BJ (cell line): ENCODE measurements at places on chromosomes 11 and 22.

GRCh38 chr11:69920345-69921127 lies 101.3 kb upstream of the FGF3 start:
- DNase-seq = no peak

DNA sequence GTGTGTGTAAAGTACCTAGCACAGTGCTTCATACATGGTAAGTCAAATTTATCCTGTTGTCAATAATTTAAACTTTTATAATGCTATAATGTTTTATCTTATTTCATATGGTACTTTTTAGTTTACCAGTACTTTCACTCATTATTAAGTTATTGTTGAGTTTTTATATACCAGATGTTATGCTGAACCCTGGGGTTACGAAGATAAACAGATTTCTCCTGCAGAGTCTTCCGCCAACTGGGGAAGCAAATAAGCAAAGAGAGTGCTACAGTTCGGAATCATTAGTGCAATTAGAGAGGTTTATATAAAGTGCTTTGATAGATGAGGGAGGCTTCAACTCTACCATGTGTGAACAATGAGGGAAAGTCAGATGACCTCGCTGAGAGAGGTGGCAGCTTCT lies 362.3 kb downstream of the DYNC2H1 start:
- no peak for DNase-seq

DNA sequence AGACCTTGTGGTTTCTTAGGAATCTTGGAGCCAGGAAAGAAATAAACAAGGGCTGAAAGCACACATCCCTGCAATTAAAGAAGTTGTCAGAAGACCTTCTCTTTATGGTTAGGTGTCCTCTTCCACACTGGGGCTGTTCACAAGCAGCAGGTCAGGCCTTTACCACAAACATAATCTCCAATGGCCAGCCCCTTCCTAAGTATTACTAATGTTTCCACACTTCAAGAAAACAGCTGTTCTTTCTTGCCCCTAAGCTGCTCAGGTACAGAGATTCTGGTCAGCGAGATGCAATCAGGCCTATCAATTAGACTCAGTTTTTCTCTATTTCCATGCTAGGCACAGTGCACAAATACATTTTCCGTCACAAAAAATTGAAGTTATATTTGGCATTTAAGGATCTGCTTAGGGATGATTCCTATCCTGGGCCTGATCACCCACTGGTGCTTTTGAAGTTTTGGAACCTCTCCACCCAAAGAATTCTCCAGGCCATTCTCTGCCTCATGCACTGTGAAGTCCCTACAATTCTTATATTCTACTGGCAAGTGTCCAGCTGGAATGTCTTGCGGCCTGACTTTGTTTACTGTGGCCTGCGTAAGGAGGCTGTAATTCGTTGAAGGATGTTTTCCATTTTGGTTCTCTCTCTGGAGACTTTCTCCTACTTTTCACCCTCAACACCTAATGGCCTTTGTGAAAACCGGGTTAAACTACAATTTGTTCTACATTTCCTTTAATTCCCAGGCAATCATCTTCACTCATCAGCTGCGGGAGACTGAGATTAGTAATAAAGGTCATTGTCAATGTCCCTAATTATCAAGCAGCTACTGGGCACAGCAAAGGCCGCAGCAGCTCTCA lies 5.1 kb downstream of the PRAME start:
- DNase-seq = no peak

DNA sequence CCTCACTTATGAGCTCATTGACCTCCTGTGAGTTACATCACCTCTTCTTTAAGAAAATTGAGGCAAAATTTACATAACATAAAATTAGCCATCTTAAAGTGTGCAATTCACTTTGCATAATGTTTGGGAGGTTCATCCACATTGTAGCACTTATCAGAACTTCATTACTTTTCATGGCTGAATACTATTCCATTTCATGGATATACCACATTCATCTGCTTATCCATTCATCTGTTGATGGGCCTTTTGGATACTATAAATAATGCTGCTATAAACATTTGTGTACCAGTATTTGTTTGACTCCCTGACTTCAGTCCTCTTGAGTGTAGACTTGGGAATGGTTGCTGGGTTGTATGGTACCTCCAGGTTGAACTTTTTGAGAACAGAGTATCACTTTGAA lies 103.4 kb downstream of the TP53I11 start:
- DNase-seq = no peak

DNA sequence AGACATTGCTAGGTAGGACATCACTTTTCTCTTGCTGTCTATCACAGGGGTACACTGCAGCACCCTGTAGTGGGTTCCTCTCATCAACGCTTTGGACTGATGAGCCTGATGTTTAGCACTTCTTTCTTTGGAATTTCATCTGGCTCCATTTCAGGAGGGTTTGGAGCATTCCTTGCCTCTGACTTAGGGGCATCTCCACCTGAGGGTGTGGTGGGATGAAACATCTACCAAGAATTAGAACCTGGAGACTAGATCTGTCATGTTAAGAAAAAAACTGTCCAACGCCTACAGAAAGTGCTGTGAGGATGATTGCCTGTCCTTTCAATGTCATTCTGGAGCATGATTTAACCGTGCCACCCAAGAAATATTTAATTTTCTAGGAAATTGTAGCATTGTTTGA lies 648.4 kb downstream of the ETS1 start:
- DNase-seq = no peak

DNA sequence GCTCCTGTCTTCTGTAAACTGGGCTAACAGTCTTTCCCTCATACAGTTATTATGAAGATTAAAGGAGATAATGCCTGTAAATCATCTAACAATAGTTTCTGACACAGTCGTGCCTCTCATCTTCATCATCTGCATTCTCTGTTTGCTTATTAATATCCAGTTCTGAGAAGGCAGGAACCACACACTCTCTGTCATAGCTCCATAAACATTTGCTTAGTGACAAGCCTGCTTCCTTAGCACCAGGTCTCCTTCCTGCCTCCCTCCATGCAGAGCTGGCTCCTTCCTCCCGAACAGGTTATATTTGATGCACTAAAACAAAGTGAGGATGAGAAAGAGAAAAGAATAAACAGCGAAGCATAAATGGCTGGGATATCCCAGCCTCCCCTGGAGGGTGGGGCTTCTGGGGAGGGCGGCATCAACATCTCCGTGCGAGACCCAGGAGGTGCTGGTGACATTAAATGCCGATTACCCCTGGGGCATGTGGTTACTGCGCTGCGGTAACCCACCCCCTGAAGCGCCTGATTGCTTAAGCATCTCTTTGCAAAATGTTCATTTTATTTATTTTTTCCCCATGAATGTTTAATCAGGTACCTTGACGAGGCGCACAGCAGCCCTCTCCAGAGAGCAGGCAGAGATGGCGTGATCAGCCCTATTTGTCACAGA lies 404.9 kb downstream of the NXPE2 start:
- no peak for DNase-seq

DNA sequence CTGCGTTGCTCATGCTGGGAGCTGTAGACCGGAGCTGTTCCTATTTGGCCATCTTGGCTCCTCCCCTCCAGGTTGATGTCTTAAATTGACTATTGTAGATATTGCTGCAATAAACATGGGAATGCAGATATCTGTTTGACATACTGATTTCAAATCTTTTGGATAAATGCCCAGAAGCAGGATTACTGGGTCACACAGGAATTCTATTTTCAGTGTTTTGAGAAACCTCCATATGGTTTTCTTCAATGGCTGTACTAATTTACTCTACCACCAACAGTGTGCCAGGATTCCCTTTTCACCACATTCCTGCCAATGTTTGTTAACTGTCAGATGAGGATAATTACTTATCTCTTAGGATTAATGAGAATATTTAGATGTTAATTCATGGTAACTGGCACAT lies 467.0 kb downstream of the LUZP2 start:
- no peak for DNase-seq

DNA sequence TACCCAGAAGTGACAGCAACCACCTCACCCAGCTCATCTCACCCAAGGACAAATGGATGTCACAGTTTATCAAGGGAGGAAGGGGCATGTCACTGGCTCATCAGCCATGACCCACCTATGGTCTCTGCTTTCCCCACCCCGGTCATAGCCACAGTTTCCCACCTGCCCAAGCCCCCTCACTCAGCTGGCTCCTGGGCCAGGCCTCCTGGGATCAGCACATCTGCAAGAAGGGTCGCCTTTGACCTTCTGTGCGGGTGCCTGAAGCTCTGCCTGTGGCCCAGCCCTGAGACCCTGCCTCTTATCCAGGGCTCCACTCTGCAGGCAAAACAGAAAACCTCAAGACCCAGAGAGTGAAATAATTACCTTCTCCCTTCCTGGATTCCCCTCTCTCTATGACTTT lies 236.4 kb downstream of the BUD13 start:
- DNase-seq = no peak

DNA sequence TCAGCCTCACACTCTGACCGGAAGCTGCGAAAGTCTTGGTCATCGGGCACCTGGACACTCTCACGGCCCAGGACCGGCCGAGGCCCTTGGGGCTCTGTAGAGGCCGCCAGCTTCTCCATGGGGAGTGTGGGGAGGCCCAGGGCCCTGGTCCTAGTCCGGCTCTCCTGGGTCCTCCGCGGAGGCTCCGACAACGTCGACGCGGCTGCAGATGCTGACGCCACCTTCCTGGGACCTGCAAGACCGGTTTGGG lies 12.9 kb downstream of the STARD10 start:
- DNase-seq = no peak

DNA sequence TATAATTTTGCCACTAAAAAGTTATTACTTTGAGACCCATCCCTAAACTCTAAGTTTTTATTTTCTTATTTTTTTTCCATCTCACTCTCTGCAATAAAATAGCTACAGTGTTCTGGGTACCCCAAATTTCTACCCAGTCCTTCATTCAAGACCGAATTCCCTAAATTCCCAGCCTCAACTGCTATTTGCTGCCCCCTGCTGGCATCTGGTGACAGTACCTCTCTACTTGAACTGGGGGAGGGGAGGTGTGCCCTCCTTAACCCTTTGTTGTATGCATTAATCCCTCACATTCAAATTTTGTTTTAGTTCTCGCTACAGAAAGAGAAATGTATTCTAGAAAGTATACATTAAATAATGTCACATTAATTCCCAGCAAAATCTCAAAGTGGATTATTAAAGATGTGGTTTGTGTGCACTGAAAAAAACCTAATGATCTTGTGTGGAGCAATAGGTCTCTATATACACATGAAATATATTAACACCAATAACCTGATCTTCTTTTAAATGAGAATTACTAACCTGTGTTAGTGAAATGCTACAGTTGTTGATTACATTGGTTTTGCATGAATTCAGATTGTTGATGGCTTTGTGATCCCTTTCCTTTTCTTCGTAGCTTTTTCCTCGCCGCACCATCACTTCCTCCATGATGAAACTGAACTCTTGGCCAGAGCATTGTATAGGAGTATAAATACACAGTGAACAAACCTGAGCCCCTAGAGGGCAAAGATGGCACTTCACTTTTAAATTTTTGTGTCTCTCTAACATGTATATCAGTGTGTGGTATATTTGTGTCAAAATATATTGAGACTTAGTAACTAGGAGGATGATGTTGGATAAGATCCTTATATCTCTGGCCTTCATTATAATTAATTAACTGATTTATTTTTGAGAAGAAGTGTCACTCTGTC lies 590.0 kb downstream of the METTL15 start:
- DNase-seq = no peak

DNA sequence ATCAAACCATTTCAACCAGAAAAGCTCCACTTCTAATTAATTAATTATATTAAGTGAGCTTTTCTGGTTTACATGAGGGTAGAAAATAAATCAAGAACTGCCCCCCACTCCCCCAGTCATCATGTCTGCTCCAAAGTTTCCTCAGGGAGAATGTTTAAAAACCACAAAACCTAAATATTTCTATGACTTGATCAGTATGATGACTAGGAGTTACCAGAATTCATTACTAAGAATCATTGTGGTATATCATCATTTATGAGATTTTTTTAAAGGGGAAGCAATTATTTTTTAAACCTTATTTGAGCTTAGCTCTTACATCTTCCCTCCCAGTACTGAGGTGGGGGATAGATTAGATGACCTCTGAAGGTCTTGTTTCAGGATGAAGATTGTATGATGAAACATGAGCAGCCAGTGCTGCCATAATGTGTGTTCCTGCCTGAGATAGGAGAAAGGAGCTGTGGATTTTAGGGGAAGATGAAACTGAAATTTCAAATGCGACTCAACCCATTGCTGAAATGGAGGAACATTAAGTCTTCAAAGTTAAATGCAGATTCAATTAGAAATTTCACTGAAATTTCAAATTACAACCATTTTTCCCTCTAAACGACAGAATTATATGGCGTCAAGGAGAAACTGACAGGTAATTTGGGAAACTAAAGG lies 401.3 kb upstream of the CADM1 start:
- no peak for DNase-seq

- DNase-seq = no peak
Measured at GRCh38 chr11:45737056-45737455, 67.9 kb upstream of the SLC35C1 start.

DNA sequence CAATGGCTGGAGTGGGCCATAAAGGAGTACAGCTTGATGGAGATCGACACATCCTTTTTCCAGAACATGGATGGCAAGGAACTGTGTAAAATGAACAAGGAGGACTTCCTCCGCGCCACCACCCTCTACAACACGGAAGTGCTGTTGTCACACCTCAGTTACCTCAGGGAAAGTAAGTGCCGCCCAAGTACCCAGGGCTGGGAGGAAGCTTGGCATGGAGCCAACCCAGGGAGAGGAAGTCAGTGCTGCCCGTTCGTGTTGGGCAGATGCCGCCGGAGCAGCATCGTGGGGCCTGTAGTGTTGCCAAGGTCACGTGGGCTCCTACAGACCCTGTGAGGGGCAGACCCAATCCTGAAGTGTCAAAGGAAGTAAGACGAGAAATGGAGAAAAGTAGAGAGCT lies 78.9 kb downstream of the FLI1 start:
- DNase-seq = no peak

GRCh38 chr11:961921-962320 lies 36.3 kb downstream of the AP2A2 start:
- DNase-seq = no peak

- no peak for DNase-seq
Measured at GRCh38 chr11:31326470-31327148, 42.9 kb downstream of the DCDC1 start.

DNA sequence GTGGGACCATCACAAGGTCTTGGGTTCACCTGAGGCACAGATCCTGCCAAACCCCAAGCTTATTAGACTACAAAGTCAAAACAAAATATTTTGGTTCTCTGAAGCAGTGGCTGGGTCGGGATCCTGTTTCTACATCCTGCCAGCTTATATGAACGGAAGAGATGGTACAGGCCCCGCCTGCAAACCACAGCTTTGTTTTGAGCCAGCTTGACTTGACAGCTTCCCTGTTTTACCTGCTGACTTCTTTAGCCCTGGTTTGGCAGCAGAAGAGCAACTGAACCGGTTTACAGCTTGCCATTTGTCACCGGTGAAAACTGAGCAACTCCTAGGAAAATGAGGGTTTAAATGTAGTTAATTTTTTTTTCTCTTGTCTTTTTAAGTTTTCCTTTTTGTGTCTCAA lies 11.4 kb downstream of the PACS1 start:
- DNase-seq = no peak

- DNase-seq = no peak
Measured at GRCh38 chr11:76801736-76802135, 18.6 kb downstream of the TSKU start.

GRCh38 chr11:69161117-69161407 lies 5.3 kb downstream of the SMIM38 start:
- no peak for DNase-seq

- DNase-seq = no peak
Measured at GRCh38 chr22:24181088-24181995, at the start of gene SUSD2. TSS of gene SUSD2 (plus strand) at chr22:24181487. CDS start at chr22:24181520, 33 bp downstream.

GRCh38 chr11:32527261-32528175 lies 56.1 kb upstream of the EIF3M start:
- DNase-seq = no peak

GRCh38 chr22:30279932-30280331 lies 9.4 kb downstream of the CASTOR1 start:
- DNase-seq = no peak

- no peak for DNase-seq
Measured at GRCh38 chr11:541433-541885, 4.1 kb downstream of the LRRC56 start.
